Stimulated activated CD8-positive, alpha-beta memory T cell treated with anti-CD3 and anti-CD28 coated beads, Interleukin-4, amount 100 ng/mL, for 24 hours (primary cell): ENCODE measurements at places on chromosomes 5 and 9.
A peak's percentile ranks its signal among the peaks of the same experiment; 100 is the strongest.

- no peak for DNase-seq
Observed at GRCh38 chr5:180673371-180674089, 24.1 kb upstream of the FLT4 start.

GRCh38 chr9:88991066-88992034, at the start of gene S1PR3:
Gene S1PR3 (plus strand): TSS chr9:88991468. CDS start chr9:89001201, 9,733 bp downstream.
- peak; percentile 18 for DNase-seq

- DNase-seq: no peak
Observed at GRCh38 chr9:132381966-132382541, 24.6 kb downstream of the TTF1 start.

DNA sequence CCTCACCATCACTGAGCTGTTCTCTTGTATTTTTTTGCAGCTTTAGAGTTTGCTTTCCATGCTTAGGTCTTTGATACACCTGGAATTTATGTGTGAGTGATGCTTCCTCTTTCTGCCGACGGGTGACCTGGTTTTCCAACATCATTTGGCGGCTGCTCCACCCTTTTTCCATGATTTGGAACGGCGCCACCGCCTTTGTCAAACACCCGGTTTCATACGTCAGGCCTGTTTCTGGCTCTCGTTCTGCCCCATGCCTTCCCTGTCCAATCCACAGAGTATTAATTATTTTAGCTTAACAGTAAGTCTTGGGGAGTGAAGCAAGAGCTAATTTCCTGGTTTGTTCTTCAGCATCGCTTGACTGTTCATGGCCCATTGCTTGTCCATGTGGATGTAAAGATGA, 30.2 kb downstream of the CACNA1B start:
- no peak for DNase-seq

- DNase-seq: no peak
Observed at GRCh38 chr9:92607088-92607487, 62.8 kb downstream of the IPPK start.

- DNase-seq: no peak
Observed at GRCh38 chr9:114316605-114317230, 6.2 kb upstream of the ORM1 start.

GRCh38 chr5:33235304-33235703, 205.5 kb upstream of the TARS1 start:
- no peak for DNase-seq

GRCh38 chr9:92709240-92709639, 39.3 kb upstream of the IPPK start:
- DNase-seq: no peak

DNA sequence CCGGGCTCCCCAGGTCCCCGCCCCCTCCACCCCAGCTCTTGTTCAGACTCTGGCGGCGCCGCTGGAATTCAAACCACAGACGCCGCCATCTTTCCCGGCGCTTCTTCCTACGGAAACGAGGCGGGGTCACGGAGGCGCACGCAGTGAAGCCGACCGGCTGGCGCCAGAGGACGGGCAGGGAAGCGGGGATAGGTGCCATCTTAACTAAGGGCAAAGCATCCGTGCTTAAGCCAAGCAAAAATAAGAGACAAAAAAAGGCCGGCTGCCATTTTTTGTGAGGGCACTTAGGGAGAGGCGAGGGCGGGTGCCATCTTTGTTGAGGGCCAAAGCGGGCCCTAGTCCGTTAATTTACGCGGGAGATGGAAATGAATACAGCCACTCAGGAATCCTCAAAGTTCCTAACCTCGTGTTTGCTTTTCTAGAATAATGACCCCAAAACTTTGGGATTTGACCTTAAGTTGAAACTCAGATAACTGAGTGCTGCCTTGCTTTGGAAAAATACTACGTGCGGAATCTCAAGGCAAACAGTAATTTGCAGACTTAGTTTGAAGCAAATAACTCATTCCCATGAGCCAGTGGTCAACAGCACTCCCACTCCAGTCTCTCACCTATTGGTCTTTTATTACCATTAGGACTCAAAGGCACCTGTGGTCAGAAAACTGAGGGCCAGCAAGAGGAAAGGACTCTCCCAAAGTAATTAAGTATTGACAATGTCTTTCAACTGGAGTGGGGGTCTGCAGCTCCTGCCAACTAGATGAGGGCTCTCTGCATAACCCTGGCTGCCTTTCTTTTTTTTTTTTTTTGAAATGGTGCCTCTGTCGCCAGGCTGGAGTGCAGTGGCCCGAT, at the start of gene CDK5RAP2:
Gene CDK5RAP2 (minus strand): TSS at position 117 of the 846 bp plus-strand sequence. CDS start 189 bp downstream, outside the sequence.
- peak; percentile 83 for DNase-seq

GRCh38 chr5:179495906-179496455, 54.4 kb upstream of the RUFY1 start:
- no peak for DNase-seq

- no peak for DNase-seq
Observed at GRCh38 chr5:57209316-57210040, 35.6 kb downstream of the GPBP1 start.

DNA sequence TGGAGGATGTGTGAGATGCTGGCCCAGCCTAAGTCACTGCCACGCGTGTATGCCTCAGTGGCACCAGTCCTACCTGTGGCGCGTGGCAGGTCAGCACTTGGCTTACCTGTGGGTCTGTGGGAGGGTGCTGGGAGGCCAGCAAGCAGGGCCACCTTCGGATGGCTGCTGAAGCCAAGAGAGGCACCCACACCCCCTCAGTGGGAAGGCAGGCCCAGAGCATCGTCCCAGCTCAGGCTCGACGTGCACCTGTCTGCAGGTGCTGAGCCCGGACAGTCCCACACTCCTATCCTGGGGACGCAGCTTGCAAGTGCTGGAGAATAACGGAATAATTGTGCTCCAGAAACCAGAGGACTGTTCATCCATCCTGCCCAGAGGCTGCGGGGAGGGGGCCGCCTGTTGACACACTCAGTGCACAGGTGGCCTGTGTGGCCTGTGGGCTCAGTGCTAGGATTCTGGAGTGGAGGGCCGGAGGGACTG, 24.0 kb downstream of the NKD2 start:
- no peak for DNase-seq

- DNase-seq: no peak
Observed at GRCh38 chr5:95130941-95131340, 154.0 kb downstream of the MCTP1 start.

DNA sequence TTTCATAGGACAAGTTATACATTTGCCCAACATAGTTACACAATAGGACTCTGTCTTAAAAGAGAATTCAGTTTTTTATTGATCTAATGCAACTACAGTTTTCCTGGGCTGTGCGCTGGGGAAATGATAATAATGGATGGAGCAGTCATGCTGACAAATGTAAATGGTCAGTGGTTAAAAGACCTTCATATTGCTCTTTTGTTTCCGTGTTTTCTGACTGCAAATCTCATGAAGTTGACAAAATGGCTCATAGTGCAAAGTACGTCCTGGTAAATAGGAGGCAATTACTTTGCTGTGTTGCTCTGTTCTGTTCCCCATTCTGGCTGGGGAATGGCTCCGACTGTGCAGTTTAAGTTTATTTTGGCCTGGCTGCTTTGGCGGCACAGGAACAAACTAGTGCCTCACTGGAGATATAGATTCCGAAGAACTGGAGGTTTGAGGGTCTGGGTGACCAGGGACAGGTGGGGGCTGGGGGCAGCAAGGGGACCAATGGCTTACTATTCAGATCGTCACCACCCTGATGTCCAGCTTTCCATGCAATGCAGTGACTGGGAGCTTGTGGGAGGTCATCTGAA, 54.3 kb downstream of the PTTG1 start:
- no peak for DNase-seq

- DNase-seq: no peak
Observed at GRCh38 chr5:86546582-86546981, 71.2 kb upstream of the COX7C start.

DNA sequence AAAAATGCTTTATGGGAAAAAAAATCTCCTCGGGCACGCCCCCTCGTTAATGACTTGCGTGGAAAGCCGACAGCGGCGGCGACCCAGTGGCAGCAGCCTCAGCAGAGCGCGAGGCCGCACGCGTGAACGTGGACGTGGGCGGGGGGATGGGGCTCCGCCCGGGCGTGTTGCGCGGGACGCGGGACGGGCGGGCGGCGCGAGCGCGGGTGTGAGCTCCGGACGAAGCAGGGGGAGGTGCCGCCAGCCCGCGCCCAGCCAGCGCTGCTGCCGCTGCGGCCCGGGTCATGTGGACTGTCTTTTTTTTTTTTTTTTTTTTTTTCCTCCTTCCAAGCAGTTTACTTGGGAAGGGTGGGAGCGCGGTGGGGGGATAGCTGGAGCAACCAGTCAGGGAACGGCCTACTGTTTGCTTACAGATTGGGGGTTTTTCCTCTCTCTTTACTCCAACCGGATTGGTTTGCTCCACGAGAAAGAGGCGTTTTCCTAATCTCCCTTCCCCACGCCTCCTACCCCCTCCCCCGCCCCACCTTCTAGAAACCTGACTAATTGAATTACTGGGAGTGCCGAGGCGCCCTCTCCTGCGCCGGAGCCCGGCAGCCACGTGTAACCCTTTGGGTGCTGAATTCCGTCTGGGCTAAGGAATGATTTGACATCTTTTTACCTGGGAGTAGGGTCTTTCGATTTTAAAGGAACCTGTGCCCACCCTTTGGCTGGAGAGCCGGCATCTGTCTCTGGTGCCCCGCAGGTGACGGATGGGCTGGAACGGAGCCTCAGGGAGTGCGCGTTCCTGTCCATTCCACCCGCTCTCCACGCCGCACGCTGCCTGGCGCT, 1.7 kb upstream of the EFNA5 start:
- DNase-seq: no peak

GRCh38 chr5:131262953-131263541, 806 bp upstream of the CDC42SE2 start:
- no peak for DNase-seq

GRCh38 chr9:121289026-121289771, 21.2 kb downstream of the GSN start:
- no peak for DNase-seq

DNA sequence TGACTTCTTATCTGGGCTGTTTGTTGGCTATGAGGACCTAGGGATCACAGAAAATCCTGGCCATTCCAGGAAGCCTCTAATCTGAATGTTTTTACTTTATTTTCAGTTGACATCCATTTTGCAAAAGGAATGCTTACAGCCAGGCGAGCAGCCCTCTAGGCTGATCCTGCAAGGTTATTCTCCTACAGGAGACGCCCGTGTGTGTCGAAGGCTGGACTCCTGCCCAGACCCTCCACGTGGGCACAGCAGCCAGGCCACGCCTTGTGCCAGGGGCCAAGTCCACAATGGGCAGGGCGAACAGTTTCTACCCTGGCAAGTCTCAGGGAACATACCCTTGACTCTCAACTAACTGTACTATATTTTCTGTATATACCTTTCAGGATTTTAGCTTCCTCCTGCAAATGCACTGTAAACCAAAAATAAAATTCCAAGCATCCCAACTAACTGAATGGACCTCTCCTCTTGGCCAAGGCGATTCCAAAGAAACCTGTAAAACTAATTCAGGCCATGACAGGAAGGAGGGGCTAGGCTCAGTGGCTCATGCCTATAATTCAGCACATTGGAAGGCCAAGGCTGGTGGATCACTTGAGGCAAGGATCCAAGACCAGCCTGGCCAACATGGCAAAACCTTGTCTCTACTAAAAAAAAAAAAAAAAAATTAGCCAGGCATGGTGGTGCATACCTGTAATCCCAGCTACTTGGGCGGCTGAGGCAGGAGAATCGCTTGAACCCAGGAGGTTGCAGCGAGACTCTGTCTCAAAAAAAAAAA, 5.7 kb downstream of the CMBL start:
- DNase-seq: no peak

DNA sequence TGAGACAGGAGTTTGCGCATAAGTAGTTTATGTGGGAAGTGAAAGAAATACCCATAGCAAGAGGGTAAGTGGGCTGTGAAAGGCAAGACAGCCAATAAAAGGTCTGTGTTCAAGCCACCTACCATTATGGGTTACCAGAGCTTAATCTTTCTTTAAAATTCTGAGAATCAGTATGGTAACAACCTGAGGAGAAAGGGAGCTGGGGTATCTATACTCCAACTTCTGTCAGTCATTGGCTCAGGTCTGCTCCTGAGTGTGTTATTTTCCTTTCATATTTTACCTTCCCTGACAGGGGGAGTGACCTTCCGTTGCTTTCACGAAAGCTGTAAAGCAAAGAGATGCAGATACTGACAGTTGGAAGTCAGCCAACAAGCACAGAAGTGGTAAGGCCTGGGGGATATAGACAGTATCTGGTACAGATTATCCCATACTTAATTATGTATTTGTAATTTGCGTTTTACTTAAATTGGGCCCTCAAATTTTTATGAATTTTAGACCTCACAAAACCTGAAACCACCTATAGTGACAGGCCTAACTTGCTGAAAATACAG, 233.4 kb downstream of the RAB3C start:
- DNase-seq: no peak

- no peak for DNase-seq
Observed at GRCh38 chr9:72592502-72593403, 71.3 kb downstream of the TMC1 start.

DNA sequence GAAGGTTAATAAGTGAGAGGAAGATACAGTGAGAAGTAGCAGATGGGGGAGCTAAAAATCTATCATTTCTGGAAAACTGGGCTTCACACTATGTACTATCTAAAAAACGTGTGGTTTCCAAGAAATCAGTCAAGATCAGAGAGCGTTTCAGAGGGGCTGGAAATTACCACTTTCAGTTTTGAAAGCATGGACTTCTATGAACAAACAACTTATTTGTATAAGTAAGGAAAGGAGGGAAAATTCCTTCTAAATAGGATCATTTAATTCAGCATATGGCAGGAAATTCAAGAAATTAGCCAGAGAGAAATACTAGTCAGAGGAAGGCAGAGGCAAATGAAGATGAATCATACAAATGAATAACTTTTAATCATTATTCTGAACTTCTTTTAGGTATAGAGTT, 11.3 kb downstream of the TNC start:
- no peak for DNase-seq

GRCh38 chr5:169511708-169512107, 71.9 kb upstream of the SPDL1 start:
- DNase-seq: no peak

DNA sequence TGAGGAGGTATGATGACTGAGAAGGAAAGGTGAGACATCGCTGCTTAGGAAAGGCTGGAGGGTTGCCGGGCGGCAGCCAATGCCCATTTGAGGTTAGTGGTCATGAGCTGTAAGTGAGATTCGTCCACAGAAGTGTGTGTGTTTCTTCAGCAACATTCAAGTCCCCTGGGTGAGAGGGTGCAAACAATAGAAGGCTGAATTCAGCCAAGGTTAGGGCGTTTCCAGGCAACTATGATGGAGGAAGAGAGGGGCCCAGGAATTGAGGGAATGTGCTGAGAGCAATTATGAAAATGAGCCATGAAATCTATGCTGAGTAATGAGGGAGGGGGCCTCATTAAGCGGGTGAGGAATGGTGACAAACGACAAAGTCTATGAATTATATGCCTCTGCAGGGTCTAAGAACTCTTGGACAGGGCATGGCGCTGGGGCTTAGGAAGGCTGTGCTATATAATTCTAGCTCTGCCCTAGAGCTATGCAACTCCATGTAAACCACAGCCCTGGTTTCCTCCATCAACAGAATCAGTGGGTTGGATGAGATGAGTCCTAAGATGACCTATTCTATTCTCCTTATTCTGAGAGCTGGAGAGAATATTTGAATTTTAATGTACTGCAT, 96.0 kb downstream of the SLIT3 start:
- DNase-seq: no peak

DNA sequence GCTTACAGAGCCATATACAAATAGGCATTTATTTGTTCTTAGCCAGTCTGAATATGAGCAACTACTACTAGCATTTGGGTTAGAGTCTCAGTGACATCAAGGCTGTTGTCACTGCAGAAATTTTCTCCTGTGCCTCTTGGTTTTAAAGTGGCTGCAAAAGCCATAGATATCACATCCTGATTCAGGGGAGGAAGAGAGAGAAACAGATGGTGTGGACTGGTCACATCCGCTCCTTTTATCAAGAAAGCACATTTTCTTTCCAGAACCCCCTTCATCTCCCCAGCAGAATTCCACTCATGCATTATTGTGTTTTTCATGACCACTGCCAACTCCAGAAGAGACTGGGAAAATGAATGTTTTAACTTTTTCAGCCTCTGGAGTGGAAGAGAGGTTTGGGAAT, 69.8 kb downstream of the PTTG1 start:
- no peak for DNase-seq
